ENCODE measurements at places on chromosomes 7 and 10. TPM values are rescaled to one million over a fixed set of nuclear protein-coding genes. Genes with fewer than 3 reads are reported as not detected.

DNA sequence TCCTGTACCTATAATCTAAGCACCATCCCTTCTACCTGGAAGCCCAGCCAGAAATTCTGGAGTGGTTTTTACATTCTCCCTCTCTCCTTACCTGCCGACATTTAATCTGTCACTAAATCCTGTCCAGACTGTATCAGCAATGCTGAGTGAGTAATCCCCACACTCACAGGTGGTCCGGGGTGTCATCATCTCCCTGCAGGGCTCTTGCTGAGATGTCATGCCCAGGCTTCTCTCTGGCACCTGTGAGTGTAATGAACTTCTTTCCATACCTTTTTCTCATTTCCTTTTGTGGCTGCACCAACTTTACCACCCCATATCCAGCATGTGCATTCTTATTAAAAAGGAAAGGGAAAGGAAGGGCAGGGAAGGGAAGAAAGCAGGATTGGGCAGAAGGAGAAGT, 355.2 kb downstream of the CCSER2 start:
- DNase-seq: no peak
- no peak overlapping the region for H3K4me3 ChIP-seq
- no peaks in the 10 kb centered on the region for H3K27me3 ChIP-seq

DNA sequence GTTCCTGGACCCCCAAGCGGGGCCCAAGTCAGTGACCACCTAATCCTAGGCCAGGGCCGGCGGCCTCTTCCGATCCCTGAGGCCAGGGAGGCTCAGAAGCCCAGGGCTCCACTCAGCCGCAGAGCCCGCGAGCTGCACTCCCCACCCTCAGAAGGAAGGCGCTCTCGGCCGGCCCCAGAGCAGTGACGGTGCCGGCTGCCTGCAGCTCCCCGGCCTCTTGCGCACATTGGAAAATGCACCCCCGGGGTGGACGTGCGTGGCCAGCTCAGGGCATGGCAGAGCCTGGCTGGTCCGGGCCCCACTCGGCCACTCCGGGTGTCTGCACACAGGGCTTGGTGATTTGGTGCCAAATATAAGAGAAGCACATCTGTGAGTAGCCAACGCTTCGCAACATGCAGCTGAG, 269.1 kb downstream of the PTPRN2 start:
- H3K4me3 ChIP-seq: no peak overlapping the region
- no peaks in the 10 kb centered on the region for H3K36me3 ChIP-seq
- no peak for DNase-seq

DNA sequence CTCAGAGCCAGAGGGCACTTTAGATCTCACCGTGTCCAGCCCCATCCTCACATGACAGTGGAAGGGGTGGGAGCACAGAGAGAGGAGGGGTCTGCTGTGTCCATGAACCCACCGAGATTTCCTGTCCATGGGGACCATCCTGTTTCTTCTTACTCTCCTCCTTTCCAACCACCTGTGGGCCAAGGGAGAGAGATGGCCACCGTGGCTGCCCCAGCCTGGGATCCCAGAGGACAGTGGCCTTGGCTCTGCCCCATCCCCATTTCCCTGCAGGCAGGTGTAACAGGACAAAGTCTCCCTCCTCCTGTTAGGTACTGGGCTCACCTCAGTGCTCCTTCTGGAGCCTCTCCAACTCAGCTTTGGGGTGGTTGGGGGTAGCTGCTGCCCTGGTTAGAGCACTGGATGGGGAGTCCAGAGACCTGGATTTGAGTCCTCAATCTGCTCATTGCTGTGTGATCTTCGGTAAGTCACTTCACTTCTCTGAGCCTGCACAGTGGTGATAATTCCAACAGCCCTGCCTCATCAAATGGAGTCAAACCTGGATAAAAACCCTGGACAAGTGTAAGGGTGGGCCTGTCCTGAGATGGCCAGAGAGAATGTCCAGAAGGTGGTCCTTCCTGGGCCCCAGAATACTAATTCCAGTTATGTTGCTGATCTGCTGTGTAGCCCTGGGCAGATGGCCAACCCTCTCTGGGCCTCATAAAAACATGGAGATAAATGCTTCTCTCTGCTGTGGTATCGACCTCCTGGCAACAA, 17.8 kb upstream of the PCBD1 start:
- H3K4me1 ChIP-seq: no peaks in the 10 kb centered on the region
- H3K27me3 ChIP-seq: no peaks in the 10 kb centered on the region
- H3K27ac ChIP-seq: no peak overlapping the region
- no peak for DNase-seq

DNA sequence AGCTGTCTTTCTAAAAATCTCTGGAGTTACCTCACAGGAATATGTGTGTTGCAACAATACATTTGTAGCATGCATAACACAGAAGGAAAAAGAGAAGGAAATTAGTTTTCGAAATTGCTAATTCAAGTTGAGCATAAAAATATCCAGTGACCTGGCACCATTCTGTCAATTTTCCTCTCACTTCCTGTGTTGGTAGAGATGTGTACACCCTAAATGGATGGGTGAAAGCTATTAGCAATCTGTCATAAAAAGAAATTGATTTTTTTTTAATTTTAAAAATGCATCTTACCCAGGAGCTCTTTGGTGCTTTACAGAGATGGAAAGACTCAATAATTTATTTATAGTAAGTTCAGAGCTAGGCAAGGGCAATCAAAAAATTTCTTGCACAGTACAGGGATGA, 333.3 kb upstream of the TMEM229A start:
- no peak overlapping the region for H3K27ac ChIP-seq
- no peaks in the 10 kb centered on the region for H3K27me3 ChIP-seq
- H3K4me1 ChIP-seq: no peaks in the 10 kb centered on the region
- H3K4me3 ChIP-seq: no peak overlapping the region
- DNase-seq: no peak

GRCh38 chr10:73576890-73577591, 14.1 kb downstream of the USP54 start:
- no peaks in the 10 kb centered on the region for H3K4me1 ChIP-seq
- H3K36me3 ChIP-seq: no peaks in the 10 kb centered on the region
- DNase-seq: no peak
- no peak overlapping the region for H3K4me3 ChIP-seq

DNA sequence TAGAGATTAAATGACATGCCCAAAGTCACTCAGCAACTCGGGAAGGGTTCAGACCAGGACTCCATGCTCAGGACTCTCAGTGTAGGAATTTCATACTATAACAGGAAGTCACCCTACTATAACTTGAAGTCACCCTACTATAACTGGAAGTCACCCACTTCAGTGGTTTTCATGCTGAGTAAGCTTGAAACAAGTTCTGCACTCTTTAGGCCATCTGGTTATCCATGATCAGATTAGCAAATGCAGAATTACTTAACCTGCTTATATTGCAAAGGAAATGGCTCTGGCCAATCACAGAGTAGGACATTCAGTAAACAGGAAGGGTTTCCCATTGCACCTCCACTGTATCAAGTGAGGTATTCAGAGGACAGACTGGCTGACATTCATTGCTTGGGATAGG, 1240.4 kb downstream of the GATA3 start:
- H3K36me3 ChIP-seq: no peaks in the 10 kb centered on the region
- no peak overlapping the region for H3K4me3 ChIP-seq
- DNase-seq: no peak

DNA sequence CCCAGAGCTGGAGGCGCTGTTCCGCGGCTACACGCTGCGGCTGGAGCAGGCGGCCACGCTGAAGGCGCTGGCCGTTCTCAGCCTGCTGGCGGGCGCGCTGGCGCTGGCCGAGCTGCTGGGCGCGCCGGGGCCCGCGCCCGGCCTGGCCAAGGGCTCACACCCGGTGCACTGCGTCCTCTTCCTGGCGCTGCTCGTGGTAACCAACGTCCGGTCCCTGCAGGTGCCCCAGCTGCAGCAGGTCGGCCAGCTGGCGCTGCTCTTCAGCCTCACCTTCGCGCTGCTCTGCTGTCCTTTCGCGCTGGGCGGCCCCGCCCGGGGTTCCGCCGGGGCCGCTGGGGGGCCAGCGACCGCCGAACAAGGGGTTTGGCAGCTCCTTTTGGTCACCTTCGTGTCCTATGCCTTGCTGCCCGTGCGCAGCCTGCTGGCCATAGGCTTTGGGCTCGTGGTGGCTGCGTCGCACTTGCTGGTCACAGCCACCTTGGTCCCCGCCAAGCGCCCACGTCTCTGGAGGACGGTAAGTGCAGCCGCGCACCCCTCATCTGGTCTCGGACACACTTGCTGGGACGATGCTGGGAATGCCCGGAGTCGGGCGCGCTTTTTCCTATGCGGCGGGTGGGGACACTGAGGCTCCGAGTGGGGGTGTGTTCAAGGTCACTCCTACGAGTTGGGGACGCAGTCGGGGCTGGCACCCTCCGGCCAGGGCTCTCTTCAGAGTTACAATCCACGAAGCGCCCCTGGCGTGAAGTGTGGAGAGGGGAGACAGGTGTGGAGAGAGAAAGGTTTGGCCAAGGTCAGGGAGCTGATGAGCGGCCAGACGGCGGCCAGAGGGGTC, 717 bp downstream of the ADCY1 start:
- no peaks in the 10 kb centered on the region for H3K36me3 ChIP-seq
- H3K27ac ChIP-seq: no peak overlapping the region
- peak overlapping the region; percentile 35 for H3K4me3 ChIP-seq
- no peak for DNase-seq
- no peaks in the 10 kb centered on the region for H3K4me1 ChIP-seq

DNA sequence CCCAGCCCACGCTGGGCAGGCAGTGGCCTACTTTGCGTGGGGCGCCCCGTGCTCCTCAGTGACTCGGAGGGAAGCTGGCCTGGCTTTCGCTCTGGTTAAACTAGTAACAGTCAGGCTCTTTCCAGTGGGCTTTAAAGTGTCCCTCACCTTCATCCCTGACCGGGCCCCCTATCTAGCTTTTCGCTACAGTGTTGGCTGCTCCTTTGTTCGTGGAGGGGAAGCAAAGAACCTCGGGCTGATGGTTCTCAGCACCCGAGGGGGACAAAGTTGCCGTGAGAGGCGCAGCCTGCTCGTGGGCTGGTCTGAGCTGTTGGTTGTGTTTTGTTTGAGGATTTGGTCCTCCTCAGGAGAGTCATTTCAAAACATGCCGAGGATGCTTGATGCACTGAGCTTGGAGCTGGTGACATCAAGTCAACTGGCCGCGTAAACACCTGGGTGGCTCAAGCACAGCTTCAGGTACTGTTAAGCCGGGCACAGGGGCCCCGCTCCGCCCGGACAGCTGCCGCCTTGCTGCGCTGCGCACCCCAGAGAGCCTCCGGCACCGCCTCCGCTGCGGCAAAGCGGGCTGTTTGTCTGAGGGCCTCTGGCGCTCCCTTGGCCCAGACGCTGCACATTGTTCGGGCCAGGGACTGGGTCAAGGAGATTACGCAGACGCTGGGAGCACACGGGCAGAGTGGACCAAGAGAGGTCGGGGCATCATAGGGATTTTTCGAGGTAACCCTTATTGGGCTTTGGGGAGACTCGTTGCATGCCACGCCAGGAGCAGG, 1.6 kb downstream of the DLX6 start:
- H3K27ac ChIP-seq: no peak overlapping the region
- peaks cover 5% of the 10 kb centered on the region for H3K4me1 ChIP-seq
- H3K36me3 ChIP-seq: no peaks in the 10 kb centered on the region

Gene TRIM50
- not detected for total RNA-seq

Gene PNLIPRP1
- 2.5 TPM for total RNA-seq
